NCI-H1092 treated with DMSO at 0.1 percent for 48 hours (cell line): ENCODE measurements at places on chromosomes 5 and 9.

- DNase-seq = no peak
Observed at GRCh38 chr9:101848485-101848919, 110.1 kb upstream of the GRIN3A start.

- no peak for DNase-seq
Observed at GRCh38 chr5:1010641-1011046, 2.0 kb downstream of the NKD2 start.

- DNase-seq = no peak
Observed at GRCh38 chr9:129900263-129901027, 65.2 kb downstream of the USP20 start.

- DNase-seq = no peak
Observed at GRCh38 chr9:129995409-129996160, 47.4 kb downstream of the FNBP1 start.
